Activated naive CD4-positive, alpha-beta T cell (primary cell): ENCODE measurements at places on chromosomes 5 and 9.

DNA sequence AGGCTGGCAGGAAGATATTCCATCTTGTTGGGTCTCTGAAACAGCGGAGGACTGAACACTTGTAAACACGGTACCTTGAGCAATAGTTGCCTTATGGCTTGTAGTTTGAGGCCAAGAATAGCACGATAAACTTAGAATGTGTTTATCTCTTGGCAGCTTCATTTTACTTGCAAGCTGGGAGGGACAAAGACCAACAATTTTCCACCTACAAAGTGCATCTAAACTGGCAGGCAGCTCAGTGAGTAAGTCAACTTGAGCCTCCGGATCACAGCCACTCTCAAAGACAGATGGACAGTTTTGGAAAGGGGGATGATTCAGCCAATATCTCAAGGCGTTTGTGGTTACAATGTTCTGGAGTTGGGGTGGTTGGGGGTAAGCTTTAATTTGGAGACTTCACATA lies 652.6 kb downstream of the CETN3 start:
- DNase-seq: no peak

DNA sequence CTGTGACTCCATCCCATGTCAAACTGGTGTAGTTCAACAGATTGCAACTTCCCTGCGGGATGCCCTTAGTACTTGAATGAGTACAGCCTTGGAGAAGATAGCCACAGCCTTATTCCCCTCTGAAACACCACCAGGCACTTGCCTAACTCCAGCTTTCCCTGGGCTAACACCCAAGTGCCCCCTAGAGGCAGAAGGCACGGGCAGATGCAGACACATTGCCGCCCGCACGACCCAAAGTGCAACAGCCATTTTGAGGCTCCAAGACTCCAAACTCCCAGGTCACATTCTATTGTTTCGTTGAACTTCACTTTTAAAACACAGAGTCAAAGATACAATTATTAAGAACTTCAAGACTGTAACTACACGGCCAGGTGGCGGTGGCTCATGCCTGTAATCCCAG lies 163.6 kb upstream of the CDH6 start:
- no peak for DNase-seq

DNA sequence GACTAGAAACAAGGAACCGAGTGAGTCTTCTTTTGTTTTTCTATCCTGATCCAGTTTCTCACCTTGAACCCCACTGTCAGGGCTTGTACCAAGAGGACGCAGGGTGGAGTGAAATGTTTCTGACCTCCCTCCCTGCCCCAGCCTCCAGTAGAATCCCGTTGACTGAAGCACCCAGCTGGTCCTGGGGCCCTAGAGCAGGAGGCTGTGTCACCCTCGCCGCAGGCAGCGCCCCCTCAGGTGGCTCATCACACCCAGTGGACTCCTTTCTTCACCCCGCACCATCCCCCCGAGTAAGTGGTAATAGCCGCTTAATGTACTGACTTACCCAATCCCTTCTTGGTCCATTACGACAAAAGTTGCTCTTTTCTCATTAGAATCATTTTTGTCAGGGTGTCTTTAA lies 53.8 kb downstream of the MVB12B start:
- no peak for DNase-seq

- no peak for DNase-seq
These were observed 60.3 kb upstream of the DAB2 start for GRCh38 chr5:39485079-39485478.
